SIG-M5 (cell line): ENCODE measurements at places on chromosomes 4 and X.

DNA sequence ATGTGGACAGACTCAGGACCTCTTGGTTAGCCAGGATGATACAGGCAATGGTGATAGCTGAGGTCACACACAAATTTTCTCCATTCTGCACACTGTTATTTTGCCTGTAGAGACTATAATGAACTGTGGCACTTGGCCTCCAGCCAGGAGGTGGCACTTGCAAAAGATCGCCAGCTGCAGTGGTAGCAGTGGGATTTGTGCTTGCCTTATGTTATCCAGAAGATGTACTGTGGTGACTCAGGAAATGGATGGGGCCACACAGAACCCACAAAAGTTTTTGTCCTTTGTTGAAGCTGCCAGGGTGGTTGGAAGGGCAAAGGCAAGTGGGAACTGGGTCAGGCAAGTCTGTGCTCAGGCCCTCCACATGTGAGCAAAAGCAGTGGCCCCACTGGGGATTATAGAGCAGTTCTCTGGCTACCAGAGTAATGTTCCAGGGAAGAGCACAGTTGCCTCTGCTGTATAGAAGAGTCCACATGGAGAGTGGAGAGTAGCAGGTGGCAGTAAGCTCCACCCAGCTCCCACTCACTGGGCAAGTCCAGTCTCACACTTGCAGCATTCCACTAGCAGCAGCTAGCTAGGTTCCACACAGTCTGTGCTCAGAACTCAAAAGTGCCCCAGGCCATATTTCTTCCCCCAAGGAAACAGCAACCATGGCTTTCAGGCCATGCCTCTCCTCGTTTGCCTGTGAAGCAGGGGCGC, 5.9 kb upstream of the C4orf17 start:
- DNase-seq: no peak

- no peak for DNase-seq
Measured at GRCh38 chrX:30939928-30940327, 50.9 kb upstream of the TAB3 start.

DNA sequence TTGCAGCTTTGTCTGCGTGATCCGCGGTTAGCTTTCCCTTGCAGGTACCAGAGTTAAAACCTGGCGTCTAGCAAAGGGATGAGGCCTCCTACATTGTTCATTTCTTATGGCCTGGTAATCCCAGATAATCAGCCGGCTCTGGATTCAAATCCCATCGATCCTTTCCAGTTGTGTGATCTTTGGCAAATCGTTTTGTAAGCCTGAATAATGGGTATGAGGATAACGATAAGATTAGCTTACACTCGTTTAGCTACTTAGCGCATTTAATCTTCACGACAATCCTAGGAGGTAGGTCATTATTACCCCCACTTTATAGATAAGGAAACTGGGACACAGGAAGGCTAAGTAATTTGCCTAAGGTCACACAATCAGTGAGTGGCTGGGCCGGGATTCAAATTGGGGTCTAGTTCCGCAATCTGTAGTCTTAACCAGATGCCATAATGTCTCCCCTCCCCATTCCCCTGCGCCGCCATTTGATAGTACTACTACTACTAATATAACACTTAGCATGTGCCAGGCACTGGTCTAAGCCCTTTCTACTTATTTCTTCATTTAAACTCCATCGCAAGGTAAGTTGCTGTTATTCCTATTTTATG, 1.7 kb upstream of the UBA1 start:
- no peak for DNase-seq

DNA sequence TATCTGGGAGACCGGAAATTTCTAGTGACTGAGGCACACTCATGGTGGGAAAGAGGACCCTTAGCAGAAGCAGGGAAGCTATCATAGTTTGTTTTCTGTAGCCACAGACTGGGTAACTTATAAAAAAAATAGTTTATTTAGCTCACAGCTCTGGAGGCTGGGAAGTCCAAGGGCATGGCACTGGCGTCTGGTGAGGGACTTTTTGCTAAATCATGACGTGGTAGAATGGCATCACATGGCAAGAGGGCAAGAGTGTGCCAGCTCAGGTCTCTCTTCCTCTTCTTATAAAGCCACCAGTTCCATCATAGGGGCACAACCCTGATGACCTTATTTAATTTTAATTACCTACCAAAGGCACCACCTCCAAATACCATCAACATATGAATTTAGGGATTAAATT, 13.3 kb downstream of the APLN start:
- no peak for DNase-seq

DNA sequence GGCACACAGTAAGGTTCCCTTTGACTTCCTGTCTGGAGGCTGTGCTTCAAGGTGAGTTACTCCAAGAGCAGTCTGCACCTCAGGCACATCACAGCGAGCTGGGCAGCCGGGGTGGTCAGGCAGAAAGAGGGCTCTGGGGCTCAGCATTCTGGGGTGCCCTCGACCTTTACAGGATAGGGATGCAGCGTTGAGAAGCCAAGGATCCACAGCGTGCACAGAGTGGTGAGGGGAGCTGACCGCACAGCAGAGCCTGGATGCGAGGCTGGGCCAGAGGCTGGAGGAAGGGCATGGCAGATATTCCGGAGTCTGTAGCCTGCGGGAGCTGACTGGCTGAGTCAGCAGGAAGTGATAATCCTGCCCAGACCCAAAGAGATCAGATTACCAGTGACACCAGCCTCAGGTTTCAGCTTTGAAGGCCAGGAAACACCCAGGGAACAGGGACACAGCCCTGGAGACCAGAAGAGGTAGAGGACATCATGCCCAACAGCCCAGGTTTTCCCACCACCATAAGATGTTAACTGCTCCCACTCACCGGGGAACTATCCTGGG, 38.4 kb upstream of the PDLIM3 start:
- DNase-seq: no peak

DNA sequence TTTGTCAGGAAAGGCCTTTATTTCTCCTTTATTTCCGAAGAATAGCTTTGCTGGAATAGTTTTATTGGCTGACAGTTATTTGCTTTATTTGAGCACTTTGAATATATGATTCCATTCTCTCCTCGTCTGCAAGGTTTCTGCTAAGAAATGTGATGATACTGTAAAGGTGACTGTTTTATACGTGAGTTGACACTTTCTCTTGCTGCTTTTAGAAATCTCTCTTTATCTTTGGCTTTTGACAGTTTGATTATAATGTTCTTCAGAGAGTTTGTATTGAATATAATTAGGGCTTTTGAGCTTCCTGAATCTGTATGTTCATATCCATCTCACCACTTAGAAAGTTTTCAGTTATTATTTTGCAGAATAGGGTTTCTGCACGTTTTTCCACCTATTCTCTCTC, 1003.7 kb upstream of the SLIT2 start:
- DNase-seq: no peak

DNA sequence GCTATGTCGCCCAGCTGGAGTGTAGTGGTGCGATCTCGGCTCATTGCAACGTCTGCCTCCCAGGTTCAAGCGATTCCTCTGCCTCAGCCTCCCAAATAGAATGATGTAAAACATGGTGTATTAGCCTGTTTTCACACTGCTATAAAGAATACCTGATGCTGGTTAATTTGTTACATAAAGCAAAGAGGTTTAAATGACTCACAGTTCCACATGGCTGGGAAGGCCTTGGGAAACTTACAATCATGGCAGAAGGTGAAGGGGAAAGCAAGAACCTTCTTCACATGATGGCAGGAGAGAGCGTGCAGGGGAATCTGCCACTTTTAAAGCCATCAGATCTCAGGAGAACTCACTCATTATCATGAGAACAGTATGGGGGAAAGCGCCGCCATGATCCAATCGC, 1191.8 kb downstream of the ARAP2 start:
- DNase-seq: no peak

DNA sequence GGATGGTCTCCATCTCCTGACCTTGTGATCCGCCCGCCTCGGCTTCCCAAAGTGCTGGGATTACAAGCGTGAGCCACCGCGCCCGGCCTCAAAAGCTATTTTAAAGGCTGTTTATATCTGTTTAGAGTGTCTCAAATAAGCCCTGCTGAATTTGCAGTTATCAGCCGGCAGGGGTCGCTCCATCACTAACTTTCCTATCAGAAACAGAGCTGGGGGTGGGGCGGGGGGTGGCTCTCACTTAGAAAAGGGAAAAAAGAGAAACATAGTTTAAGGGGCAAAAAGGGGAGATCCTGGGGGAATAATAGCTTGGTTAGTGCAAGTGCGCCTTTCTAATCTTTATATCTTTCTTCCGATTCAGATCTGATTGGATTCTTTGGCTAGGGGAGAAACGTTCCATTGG, 450.7 kb downstream of the UBE2NL start:
- DNase-seq: no peak

- DNase-seq: no peak
Measured at GRCh38 chrX:53678667-53679066, 7.9 kb downstream of the HUWE1 start.

DNA sequence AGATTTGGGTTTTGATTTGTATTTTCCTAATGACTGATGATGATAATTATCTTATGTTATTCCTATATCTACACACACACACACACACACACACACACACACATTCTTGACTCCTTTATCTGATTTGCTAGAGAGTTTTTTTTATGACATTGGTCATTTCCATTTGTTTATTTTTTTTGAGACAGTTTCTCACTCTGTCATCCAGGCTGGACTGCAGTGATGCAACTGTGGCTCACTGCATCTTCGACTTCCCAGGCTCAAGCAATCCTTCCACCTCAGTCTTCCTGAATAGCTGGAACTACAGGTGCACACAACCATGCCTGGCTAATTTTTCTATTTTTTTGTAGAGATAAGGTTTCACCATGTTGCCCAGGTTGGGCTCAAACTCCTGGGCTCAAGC, 6.7 kb downstream of the ZNF81 start:
- no peak for DNase-seq

- no peak for DNase-seq
Measured at GRCh38 chr4:43275779-43276178, 383.3 kb downstream of the GRXCR1 start.

DNA sequence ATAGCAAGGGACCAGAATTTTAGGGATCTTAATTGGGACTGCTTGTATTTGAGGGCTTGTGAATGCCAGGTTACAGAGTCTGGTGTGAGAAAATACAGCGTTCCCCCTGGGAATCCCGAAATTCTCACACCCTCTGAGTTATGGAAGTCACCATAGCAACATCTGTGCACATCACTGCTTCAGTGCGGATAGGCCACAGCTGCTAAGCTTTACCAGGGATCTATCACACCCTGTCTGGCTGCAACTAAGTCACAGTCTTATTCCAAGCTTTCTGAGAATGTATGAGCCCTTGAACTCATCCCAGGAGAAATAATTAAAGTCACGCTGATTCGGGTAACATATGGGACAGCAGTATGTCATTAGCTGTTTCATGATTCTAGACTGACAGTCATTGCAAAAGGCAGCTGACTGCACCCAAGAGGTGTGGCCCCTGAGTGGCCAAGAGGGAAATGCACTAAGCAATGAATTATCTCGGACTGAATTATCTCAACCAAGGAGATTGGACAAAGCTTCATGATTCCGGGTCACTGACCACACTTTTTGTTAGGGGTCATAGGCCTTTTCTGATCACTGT, 46.7 kb upstream of the BTC start:
- DNase-seq: no peak

- DNase-seq: no peak
Measured at GRCh38 chr4:174256277-174256713, 27.2 kb downstream of the FBXO8 start.

DNA sequence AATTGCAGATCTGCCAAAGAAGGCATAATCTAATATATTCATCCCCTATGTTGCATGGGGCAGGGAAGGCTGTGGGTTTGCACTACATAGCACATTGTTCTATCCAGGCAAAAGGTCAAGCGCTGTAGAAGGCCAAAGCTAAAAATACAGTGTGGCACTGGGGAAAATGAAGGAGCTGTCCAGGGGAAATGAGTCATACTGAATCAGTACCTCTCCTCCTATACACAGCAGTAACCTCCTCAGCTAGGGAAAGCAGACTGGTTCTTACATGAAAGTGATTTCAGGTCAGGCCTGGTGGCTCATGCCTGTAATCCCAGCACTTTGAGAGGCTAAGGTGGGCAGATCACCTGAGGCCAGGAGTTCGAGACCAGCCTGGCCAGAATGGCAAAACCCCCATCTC, 31.0 kb upstream of the SLC25A4 start:
- no peak for DNase-seq

GRCh38 chrX:45502396-45502795, 301.7 kb upstream of the DIPK2B start:
- DNase-seq: no peak

- peak; percentile 2 for DNase-seq
Measured at GRCh38 chr4:122827879-122828601, 1.4 kb downstream of the FGF2 start.

- no peak for DNase-seq
Measured at GRCh38 chr4:177117256-177117655, 192.4 kb upstream of the NEIL3 start.

- DNase-seq: no peak
Measured at GRCh38 chr4:127469542-127469941, 163.2 kb upstream of the INTU start.

- no peak for DNase-seq
Measured at GRCh38 chrX:17032351-17032750, 85.9 kb downstream of the REPS2 start.

- DNase-seq: no peak
Measured at GRCh38 chrX:154486052-154486395, 391 bp downstream of the UBL4A start.

GRCh38 chr4:153257151-153257620, 52.9 kb downstream of the TRIM2 start:
- DNase-seq: no peak

DNA sequence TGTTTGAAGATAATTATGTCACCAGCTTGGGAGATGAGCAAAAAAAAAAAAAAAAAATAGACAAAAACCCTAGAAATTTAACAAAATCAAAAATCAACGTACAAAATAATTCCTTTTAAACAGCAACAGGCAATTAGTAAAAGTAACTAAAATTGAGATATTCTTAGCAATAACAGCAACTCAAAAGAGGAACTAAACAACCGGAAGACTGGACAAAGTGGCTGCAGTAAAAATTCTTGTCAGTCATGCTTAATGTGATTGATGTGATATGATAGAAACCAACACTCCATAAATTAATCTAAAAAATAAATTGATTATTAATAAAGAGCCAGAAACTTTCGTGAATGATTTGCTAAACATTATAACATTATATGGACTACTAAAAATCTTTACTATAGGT, 1534.6 kb upstream of the AGA start:
- DNase-seq: no peak

- DNase-seq: no peak
Measured at GRCh38 chr4:7463566-7464258, 29.0 kb upstream of the PSAPL1 start.

GRCh38 chr4:52646096-52646495, 13.0 kb downstream of the USP46 start:
- no peak for DNase-seq

GRCh38 chr4:127503111-127503510, 129.6 kb upstream of the INTU start:
- DNase-seq: no peak

- DNase-seq: no peak
Measured at GRCh38 chr4:53709693-53710092, 118.4 kb upstream of the LNX1 start.
